HFFc6 (cell line): ENCODE measurements at places on chromosomes 1 and 21.

GRCh38 chr1:235809688-235810397 is 56.9 kb downstream of the LYST start:
- DNase-seq = no peak

- DNase-seq = peak; percentile 75
These were observed 526 bp upstream of the SLC25A24 start for GRCh38 chr1:108200687-108201051.

GRCh38 chr1:186903374-186904136 is 74.8 kb downstream of the PLA2G4A start:
- no peak for DNase-seq

GRCh38 chr1:11058595-11059154 is 1.1 kb downstream of the SRM start:
- DNase-seq = no peak

GRCh38 chr1:111789666-111790316 is 34.1 kb downstream of the DDX20 start:
- peak; percentile 19 for DNase-seq
